T-helper 1 cell (primary cell): ENCODE measurements at places on chromosomes 2 and 18.

DNA sequence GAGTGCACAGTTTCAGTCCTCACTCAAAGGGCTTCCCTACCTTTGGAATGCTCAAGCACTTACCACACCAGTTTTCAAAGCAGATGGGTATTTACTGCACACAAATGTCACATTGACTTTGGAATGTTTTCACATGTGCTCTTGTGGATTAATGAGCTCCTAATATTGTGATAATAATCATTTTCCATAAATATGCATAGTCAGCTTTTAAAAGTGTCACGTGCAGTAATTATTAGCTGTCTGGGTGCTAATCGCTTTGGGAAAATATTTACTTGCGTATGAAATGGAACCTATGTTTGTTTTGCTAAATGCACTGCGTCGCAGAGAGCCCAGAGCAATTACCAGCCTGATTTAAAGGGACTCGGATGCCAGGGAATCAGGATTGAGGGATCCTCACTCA is 229.3 kb downstream of the SMAD2 start:
- no peak for DNase-seq

DNA sequence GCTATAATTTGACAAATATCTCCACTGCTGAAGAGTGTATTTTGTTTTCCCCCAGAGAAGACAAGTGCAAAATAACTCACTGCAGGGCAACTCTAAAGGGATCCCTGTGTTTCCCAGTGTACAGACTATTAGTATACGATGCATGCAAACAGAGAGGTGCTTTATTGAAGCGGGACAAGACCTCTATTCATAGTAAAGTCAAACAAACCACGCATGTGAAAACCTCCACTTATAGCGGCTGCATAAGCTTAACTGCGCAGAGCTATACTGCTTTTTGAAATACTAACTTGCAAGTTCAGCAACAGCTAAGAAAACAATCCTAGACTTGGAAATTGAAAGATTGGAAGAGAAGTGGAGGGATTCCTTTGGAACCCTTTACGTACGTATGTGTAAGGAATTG is 15.6 kb downstream of the RNF144A start:
- no peak for DNase-seq

DNA sequence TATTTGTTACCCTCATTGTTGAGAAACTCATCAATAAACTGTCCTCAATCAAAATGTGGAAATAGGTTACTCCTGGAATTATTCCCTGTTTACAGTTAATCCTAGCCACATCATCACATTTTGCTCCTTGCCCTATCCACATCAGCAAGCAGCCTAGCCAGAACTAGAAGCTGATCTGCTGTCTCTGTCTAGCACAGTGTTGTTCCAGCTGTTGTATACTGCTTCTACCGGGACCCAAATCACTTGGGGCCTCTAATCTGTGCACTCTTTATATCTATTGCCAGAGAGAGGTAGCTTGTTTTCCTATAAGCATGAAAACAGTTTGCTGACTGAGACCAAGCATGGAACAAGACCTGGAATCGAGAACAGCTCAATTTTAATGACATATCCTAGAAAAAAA is 196.2 kb upstream of the SP5 start:
- no peak for DNase-seq

DNA sequence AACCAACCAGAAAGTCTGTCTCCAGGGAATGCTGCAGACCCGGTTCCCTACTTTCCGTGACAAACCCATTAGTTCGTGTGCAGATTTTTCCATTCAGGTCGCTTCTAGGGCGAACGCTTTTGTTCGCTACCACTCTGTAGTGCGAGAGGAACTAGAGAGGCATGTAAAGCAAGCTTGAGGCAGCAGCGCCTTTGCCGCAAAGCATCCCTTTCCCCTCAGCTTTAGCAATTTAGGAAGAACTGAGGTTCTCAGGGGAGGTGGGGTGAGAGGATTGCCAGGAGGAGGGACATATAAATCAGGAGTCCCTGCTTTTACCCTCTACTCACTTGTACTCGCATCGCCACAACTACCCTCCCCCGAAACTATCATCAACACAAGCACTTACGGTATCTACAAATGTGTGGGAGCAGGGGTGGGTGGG is 748 bp upstream of the ZNF804A start:
- DNase-seq = no peak

DNA sequence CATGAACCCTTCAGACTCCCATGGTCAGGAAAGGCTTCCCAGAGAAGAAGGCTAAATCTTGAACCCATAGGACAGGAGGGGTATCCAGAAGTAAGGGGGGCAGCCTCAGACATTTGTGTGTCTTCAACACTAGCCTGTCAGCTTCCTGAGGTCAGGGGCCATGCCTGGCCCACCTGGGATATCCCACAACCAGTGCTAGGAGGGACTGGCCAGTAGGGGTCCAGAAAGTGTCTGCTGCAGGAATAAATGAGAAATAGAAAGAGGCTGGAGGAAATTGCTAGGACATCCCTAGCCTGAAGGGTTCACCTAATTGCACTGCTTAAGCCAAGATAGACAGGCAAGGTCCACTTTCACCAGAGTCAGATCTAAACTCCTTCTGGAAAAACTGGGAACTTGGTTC is 799.6 kb upstream of the ID2 start:
- no peak for DNase-seq

DNA sequence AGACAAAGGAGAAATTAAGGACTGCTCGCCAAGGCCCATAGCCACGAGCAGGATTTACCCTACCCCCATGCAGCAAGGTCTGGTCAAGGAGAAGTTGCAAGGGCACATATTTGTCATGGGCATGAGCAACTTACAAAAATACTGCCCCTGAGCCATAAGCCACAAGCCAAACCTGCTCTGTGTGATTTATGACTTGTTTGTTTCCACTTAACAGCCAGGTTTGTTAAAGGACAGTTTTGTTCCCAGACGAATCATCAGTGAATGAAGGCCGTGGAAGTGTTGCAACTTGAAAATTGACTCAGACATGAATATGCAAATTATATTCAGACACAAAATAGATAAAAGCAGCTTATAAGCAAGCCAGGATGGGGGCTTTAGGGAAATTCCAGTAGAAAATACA is 31.3 kb upstream of the EVA1A start:
- no peak for DNase-seq

DNA sequence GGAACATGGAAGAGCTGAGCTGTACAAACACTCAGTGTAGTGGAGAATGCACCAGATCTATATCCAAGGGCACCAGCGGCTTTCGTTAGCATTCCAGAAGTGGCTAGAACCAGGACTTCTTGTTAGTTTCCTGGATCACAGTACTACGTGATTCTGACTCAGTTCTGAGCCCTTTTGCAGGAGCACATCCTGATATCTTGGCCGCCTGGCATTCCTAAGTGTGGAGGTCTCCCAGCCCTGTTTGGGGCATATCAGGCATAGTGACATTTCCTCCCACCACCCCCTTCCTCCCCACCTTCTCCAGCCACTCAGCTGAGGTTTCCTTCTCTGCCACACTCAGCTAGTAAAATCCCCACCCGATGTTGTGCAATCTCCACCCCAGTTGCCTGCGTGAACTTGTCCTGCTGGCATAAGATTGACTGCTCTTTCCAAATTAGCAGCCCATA is 63.4 kb downstream of the BMP10 start:
- no peak for DNase-seq

GRCh38 chr2:187252063-187252462 is 196.0 kb downstream of the CALCRL start:
- DNase-seq = no peak

GRCh38 chr18:7603259-7604000 is 36.3 kb downstream of the PTPRM start:
- DNase-seq = no peak

GRCh38 chr2:213279971-213280370 is 4.3 kb upstream of the SPAG16 start:
- DNase-seq = no peak

- DNase-seq = no peak
These were observed 104.0 kb downstream of the COBLL1 start for GRCh38 chr2:164737612-164738081.

DNA sequence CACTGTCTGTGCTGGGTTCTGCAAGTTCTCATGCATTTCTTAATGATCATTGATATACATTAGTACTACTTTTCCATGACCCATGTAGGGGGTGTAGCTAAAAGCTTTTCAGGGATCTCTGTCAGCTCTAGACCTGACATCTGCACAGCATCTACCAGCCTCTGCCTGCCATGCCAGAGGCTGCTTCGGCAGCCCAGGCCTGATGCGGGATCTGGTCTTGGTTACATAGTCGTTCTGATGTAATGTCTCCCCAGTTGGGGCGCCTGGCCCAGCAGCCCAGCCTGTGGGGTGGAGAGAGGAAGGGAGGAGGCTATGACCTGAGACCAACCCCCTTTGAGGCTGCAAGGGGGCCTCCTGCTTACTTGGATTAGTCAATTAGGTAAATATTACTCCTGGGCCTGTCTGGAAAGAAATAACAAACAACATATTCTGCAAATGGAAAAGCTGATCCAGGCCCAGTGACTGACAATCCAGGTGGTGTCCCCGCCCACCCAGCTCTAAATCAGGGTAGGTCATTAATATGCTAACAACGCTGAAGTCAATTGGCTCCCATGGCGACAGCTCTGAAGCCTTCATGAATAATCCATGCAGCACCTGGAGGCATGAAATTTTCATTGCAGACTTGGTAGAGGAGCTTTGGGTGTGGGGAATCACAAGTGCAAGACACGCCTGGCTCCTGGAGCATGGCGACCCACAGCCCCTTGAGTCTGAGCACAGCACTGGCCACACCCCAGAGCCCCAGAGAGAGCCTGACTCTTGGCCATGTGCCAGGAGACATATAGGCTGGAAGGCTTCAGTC is 575.3 kb downstream of the CMPK2 start:
- no peak for DNase-seq

GRCh38 chr2:112095681-112096080 is 40.6 kb downstream of the TMEM87B start:
- DNase-seq = no peak

DNA sequence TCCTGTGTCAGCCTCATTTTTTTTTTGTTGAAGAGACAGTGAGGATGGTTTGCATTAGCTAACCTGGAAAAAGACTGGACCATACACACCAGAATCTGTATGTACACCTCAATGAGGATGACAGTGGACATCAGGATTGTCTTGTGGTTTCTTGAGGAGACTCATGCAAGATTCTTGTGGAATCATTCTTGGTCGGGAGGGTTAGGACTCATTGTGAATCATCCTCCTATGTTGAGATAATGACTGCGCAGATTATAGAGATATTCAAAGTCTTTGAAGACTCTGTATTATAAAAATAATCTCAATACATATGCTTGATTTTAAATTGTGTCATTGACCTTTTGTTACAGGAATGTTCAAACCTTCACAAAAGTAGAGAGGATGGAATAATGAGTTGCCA is 49.1 kb upstream of the DOCK10 start:
- DNase-seq = no peak

DNA sequence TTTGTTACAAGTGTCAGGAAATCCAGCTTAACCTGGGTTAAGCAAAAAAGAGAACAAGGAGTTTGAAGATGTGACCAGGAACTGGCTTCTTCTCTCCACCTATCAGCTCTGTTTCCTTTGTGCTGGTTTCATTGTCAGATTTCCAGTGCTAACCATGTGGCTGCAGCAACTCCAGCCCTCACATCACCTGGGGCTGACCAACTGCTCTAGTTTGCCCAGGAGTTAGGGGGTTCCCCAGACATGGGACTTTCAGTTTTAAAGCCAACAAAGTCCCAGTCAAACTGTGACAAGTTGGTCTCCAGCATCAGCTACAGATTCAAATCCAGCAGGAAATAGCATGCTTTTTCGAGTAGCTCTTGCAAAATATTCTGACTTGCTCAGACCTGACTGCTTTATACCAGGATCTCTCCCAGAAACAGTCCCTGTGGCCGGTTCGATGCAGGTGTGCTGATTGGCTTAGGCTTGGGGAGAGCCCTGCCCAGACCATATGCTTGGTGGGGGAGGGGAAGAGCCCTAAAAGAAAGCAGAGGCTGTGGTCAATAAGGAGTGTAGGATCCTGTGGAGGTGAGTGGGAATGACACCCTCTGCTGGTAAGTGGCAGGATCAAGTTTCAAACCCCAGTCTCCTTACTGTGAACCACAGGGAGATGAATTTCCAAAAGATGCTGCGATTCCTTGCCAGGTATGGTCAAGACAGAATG is 49.5 kb downstream of the KCNE4 start:
- DNase-seq = no peak

DNA sequence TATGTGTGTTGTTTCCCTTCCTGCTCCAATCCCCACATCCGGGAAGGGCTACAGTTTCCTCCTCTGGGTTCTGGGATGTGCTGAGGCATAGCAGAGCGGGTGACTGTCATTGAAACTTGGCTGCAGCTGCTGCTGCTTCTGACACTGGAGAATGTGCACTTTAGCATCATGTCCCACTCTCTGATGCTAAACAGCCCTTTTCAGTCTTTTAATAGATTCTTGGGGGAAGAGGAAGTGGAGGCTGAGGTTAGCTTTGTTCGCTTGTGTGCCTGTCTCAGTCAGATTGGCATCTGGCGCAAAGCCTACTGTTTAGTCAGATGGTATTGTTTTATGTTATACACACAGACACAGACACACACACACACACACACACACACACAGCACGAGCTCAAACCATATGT is 136.5 kb upstream of the RND3 start:
- no peak for DNase-seq

DNA sequence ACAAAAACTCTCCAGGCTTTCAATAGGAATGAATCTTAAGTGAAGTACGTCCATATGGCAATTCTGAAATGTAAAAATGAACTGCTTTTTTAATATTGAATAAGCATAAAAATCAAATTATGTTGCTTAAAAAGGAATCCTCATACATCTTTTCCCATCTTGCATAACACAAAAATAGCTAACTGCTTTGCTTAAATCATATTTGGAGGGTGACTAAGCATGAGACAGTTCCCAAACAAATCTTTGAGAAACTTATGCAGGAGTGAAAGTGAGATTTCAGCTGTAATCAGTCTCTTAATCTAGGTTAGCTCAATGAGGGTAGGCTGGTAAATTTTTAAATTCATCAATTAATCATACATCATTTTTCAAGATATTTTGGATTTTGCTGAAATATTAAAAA is 111.5 kb downstream of the MBD5 start:
- no peak for DNase-seq

DNA sequence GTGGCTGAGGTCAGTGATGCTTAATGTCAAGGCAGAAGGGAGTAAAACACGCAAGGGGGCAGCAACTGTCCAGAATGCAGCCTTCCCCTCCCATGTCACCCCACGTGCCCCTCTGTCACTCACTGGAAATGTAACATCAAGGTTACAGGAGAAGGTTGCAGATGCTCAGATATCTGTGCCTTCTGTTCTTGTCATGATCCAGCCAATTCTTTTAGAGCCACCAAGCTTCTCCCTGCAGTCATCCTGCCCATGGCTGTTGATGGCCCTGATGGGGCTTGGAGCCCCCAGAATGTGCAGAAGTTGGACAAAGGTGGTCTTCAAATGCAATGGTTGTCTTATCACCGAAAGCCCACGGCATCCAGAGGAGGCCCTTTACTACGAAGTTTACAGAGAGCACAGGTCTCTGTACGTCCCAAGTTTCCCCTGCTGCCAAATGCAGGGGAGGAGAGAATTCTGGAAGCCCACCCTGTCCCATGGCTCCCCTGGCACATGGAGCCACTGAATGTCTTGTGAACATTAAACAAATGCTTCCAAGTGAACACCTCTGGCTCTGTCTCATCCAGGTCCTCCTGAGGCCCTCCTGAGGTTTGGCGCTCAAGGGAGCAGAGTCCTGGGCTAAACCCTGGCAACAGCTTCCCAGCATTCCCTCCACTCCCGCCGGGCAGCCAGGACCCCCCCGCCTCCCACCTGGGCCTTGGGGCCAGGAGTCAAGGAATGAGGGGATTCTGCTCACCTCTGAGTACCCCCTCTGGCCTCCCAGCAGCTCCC is 4.5 kb upstream of the GPR55 start:
- no peak for DNase-seq
